NCI-H1092 (cell line): ENCODE measurements at places on chromosomes 11 and 22.
A peak's percentile ranks its signal among the peaks of the same experiment; 100 is the strongest.

DNA sequence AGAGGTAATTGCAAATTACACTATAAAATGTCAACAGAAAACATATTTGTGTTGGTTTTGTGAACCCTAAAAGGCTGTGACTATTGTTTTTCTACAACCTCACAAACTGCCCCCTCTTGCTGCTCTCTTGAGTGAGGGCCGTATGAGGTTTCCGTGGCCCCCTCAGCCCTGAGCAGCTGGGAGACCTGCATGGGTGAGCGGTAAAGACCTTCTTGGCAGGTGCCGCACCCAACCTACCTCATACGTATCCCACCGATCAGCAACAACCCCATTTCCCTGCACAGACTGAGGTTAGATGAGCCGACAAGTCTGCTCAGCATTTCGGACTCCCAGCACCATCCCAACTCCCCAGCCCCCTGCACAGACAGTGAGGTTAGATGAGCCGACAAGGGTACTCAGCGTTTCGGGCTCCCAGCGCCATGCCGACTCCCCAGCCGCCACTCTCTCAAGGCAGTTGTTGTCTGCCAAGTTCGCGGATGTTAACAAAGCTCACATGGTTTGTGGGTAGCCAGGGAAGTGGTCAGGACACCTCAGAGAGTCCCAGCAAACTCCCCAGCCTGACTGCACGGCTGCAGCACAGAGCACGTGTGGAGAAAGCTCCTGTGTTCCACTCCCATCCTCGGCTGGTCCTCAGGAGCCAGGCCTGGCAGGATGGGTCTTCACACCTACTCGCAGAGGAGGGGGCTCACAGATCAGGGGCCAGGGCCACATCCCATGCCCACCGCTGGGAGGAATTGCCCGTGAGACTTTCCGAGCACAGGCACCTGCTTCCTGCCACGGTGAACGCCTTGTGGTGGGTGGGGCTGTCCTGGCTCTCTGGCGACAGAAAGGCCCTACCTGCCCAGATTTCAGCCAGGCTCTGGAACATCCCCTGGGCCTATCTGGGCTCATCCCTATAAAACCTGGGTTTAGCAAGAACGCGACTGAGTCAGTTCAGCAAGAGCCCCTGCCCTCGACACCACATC is 502.9 kb downstream of the BRD1 start:
- no peak for DNase-seq

DNA sequence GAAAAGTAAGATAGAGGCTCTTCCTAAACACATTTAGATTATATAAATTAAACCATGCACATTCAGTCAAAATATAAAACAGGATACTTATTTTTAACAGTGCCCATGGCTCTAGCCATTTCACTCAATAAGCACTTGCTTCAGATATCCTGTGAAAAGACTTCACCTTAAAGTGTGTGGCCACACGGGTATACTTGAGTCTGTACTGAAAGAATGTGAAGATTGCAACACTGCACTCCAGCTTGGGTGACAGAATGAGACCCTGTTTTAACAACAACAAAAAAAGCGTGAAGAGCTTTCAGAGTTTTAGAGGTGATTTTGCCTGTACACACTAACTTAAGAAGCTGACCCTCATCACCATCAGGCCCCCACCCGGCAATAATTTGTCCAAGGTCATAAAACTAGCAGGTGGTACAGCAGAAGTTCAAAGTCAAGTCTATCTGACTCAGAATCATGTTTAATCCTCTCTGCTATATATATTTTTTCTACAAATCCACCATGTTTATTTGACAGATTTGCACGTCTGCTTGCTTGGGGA is 203.5 kb upstream of the GUCY1A2 start:
- no peak for DNase-seq

GRCh38 chr11:20112291-20113148 is 47.8 kb downstream of the DBX1 start:
- DNase-seq = no peak

DNA sequence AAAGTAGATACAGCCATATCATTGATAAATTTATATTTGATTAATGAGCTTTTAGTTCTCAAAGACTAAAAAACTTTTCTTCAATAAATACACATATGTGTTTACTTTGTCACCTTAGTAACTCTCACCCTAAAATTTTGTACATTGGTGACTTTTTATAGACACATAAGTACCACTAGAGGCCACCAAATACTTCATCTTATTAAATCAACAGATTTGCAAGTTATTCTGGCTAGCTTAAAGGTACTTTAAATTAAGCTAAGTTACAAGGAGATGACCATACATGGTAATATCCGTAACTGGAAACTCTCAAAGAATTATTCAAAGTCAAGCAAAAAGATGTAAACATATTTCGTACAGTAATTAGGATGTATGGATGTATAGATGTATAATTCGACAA is 112.2 kb downstream of the SBF2 start:
- no peak for DNase-seq

DNA sequence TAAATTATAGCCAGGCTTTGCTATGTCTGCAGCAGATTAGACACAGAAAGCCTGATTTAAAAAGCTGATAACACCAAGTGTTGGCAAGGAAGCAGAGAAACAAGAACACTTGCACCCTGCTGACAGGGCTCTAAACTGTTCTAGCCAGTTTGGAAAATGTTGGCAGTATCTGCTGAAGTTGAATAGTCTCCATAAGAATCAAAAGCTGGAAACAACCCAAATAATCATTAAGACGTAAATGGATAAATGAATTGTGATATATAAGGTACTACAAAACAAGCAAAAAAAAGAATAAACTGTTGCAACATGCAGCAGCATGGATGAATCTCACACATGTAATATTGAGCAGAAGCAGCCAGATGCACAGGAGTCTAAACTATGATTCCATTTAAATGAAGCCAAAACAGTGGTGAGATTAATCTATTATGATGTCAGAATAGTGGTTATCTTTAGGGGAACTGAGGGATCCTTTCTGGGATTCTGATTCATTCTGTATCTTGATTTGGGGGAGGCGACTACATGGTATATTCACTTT is 40.4 kb upstream of the ADORA2A start:
- no peak for DNase-seq

- peak; percentile 88 for DNase-seq
Measured at GRCh38 chr11:78417888-78418583, 416 bp upstream of the GAB2 start.
